Stimulated activated CD8-positive, alpha-beta memory T cell treated with anti-CD3 and anti-CD28 coated beads, Interleukin-7, amount 100 ng/mL, for 4 hours (primary cell): ENCODE measurements at places on chromosomes 5 and 9.

DNA sequence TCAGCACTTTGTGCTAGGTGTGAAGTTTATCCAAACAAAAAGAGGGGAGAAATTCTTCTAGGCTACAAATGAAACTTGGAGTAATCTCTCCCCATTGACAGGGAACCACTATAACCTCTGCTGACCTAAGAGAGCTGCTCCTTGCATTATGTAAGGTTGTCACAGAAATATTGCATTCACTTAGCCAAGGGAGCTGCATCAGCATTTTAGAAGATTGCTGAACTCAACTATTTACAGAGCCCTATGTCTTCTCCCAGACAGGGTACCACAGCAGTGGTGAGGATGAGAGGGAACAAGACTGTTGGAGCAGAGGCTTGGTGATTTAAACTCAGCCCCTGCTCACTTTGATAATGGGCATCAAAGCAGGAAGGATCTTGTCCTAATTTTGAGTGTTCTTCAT, 362.0 kb downstream of the TMEM38B start:
- no peak for DNase-seq

DNA sequence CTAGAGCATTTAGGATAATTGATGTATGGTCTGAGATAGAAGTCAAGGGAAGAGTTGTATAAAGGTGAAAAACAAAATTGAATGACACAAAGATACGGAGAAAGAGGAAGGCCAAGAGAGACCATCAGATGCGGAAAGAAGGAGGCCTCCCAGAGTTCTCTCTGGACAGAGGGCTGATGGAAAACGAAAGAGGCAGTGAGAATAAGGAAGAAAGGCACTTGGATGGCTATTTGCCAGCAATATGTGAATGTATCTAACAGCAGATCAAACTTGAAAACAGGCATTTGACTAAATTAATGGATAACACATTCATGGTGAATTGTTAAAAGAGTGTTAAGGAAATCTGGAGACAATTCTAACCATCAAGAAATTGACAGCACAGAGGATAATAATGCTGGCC, 2.4 kb upstream of the DOCK8 start:
- DNase-seq = no peak

DNA sequence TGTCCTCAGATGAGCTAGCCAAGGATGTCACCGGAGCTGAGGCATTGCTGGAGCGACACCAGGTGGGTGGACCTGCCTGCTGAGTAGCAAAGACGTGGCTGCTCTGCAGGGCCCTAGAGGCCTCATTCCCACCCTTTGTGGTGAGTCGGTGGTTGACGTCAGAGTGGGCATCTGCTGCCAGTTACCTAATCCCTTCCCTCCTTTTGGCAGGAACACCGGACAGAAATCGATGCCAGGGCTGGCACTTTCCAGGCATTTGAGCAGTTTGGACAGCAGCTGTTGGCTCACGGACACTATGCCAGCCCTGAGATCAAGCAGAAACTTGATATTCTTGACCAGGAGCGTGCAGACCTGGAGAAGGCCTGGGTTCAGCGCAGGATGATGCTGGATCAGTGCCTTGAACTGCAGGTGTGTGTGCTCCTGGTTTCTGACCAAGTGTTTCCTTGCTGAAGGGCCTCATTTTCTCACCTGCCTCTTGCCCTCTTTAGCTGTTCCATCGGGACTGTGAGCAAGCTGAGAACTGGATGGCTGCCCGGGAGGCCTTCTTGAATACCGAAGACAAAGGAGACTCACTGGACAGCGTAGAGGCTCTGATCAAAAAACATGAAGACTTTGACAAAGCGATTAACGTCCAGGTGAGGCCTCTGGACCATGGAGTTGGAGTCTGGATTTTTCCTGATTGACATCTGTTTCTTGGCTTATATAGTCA, 48.9 kb downstream of the DYNC2I2 start:
- no peak for DNase-seq

- DNase-seq = no peak
Measured at GRCh38 chr9:36063804-36064447, 27.2 kb downstream of the RECK start.

GRCh38 chr9:127763918-127764384, 14.5 kb downstream of the SH2D3C start:
- no peak for DNase-seq

DNA sequence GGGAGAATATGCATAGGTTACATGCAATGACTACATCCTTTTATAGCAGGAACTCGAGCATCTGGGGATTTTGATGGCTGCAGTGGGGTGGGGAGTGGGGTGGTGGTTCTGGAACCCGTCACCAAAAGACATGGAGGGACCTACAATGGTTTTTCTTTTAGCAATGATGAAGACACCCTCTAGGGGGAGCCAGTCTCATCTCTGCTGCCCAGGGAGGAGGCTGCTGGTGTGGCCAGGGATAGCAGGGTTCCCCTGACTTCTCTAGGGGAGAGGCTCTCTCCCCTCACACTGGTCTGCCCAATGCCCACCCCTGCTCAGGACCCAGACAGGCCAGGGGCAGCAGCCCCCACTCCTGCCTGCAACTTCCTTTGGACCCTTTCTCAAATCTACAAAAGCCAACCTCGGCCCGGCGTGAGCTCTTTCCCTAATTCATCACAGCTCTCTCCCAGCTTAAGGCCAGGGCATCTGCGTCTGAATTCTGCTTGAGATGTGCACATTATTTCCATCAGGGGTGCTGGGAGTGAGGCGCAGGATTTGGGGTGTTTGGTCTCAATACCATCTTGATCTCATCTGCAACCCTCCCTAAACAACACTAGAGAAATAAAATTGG, 73.6 kb upstream of the RETREG1 start:
- no peak for DNase-seq

DNA sequence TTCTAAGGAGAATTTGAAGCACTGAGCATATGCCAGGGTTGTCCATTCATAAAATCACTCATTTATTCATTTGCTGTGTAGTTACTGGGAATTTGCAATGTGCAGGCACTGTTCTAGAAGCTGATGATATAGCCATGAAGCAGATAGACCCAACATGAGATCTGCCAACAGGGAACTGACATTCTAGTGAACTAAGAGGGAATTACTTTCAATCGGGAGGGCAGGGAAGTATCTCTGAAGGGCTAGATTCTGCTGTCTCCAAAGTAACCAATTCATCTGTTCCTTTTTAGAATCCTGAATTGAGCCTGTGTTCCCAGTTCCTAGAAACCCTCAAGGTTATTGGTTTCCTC, 11.4 kb upstream of the ARHGAP26 start:
- DNase-seq = no peak

DNA sequence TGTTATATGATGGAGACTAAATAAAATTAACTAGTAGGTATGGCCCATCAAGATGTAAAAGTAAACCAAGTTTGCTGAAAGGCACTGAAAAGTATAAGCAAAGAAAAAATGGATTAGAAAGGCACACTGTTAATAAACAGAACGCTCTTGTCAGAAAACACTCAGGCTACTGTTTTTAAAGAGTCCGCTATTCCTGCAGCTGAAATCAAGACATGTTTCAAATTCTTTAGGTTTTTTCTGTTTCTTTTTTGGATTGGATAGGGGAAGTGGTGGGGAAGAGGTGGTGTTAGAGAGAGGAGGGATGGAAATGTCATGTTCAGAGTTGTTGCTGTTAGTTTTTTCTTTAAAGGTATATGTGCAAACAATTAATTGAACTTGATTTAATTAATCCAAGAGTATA, 17.5 kb downstream of the OSTF1 start:
- DNase-seq = no peak

- no peak for DNase-seq
Measured at GRCh38 chr5:177427919-177428573, 1.6 kb downstream of the GRK6 start.

DNA sequence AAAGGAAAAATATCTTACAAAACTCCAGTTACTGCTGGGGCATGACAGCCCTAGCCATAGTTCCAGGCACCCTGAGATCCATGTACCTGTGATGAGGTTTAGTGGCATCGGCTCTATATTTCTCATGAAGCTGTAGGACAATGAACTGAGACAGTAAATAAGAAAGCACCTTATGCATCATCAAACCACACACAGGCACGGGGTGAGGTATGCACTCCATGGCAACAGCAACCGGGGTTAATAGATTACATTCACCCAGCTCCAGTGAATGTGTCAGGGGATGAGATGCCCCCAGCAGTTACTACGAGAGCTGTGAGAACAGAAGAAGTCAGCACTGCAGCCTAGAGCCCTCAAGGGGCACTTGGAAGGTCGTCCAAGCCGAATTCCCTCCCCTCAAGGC, 162.0 kb upstream of the S1PR3 start:
- DNase-seq = no peak
